ENCODE measurements at places on chromosomes 2 and 18. TPM values are rescaled to one million over a fixed set of nuclear protein-coding genes. Genes with fewer than 3 reads are reported as not detected.
A peak's percentile ranks its signal among the peaks of the same experiment; 100 is the strongest.

Gene COL5A2
- 12.3 TPM for total RNA-seq

- no peak for DNase-seq
Observed at GRCh38 chr2:17328161-17328560, 190.1 kb downstream of the RAD51AP2 start.

- DNase-seq = no peak
Observed at GRCh38 chr2:64463781-64464180, 9.8 kb downstream of the LGALSL start.

- DNase-seq = no peak
Observed at GRCh38 chr2:113077921-113078320, 10.2 kb downstream of the IL1F10 start.

GRCh38 chr2:1170711-1171110 lies 220.1 kb downstream of the SNTG2 start:
- DNase-seq = no peak

GRCh38 chr2:63740943-63741342 lies 100.8 kb upstream of the UGP2 start:
- DNase-seq = no peak

GRCh38 chr2:41737888-41738287 lies 309.9 kb upstream of the PKDCC start:
- no peak for DNase-seq

DNA sequence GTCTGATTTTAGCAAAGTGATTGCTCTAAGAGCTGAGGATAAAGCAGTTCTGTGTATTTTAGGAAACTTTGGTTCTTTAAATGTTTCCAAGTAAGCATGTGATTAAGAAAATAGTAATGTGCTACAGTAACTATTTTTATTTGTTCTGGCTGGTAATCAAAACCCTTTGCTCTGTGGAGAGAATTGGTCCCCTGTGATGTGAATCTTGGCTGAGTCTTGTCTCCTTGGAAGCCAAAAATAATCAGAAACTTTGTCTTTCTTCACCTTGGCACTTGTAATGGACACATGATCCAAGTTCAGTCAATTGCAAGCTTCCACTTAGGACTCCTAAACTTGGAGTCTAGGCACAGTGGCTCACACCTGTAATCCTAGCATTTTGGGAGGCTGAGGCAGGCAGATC lies 422.7 kb upstream of the CDH20 start:
- no peak for DNase-seq

DNA sequence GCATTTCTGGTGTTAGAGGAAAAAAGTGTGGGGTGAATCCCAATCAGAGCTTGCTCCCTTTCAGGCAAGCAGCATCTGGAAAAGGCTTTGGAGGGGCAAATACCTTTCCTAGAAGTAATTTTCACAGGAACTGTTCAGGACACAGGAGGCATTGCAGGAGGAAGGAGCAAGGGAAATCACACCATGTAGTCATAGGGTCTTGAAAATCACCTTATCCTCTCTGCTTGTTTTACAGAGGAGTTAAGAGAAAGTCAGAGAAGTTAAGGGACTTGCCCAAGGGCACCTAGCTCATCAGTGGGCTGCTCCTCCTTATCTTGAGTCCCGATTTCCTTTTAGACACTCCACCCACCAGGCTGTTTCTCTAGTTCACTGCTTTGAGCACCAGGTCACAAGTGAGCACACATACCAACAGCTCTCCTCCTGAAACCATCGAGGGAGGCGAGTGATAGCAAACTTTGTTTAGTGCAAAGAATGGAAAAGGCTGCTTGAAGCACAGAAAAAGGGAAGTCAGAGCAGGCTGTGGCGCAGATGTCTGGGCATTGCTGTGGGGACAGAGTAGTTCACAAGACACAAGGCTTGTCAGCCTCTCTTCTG lies 89.2 kb upstream of the CXCR4 start:
- no peak for DNase-seq

DNA sequence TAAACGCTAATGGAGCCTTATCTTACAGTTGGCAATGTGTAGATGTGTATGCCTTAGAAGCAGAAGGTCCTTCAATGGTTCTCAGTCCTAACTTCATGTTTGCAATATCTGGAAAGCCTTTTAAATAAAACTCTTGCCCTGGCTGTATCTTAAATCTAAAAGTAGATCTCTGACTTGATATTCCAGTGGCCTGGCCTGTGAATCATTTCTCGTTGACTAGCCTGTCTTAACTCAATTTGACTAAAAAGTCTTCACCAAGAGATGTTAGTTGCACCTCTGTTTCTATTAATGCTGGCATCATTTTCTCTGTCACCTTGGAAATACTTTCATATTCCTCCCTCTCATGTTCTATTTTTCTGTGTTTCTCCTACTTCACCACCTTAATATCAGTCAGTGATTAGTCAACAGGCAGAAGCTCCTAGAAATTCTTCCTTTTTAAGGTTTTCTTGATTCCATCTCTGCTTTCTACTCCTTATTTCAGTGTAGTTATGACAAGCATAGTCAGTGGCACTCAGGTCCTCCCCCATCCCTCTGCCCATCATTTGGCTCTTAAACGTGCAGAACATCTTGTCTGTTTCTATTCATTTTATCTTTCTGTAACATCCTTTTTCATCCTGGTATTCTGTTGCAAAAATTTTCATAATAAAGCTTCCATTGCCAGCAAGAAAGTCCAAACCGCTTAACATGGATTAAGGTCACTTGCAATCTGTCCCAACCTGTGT lies 4.3 kb downstream of the ITGAV start:
- no peak for DNase-seq

DNA sequence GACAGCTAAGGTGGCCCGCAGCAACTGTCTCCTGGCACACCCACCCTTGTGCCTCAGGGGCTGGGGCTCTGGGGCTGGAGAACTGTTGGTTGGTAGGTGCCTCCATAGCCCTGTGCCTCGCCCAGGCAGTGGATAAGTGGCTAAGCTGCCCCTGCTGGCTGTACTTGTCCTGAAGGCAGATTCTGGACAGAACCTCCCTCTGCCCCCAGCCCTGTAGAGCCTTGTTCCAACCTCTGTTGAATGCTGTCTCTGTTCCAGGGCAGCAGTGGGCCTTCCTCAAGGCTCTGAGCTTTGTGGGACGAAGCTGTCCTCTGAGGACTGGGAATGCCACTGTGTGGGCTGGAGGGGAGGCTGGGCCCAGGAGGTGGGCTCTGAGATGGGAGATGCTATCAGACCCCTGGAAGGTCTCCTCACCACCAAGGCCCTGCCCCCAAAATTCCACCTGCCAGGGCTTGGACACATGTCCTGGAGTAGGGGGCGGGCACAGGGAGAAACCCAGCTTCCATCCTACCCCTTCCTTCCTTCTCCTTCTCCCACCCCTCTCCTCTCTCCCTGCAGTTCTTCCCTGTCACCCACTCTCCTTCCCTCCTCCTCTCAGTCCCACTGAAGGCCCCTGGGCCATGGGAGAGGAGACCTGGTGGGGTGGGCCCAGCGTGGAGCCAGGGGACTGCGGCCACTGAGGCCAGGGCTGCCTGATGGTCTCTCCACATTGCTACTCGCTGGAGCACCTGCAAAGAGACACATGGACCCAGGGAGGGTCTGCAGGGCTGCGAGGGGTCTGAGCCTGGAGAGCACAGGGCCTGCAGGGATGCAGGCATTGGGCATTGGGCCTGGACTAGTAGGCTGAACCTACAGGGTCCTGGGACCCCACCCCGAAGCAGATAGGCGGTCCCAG lies 1.7 kb upstream of the PDCD1 start:
- DNase-seq = no peak

DNA sequence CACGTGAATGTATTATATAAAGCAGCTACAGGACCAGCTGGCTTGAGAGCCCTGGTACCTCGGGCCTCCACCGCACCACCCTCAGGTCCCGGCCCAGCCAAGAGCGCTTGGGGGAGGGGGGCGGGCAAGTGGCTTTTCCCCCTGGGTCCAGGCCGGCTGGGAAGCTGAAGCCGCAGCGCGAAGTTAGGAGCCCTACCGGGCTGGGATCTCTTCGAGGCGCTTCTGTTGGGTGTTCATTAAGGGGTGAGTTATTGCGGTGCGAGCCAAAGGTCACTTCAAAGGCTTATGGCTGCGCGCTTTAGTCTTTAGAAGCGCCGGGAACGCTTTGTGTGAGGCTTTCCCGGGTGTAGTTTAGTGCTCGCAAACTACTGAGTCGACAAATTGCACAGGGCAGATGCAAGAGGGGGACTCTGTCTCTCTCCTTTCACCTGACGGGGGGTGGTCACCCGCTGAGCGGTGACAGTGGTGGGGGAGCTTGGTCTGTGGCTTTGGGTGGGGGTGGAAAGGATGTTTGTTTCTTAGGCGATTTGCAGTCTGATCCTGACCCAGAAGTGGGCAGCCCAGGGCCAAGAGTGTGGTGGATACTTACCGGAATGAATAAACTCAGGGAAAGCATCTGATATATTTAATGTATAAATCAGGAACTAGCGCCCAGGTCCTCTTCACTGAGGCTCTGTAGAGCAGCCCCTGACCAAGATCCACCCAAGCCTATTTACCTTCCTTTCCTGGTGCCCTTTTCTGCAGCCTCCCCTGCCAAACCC lies 6.0 kb downstream of the HOXD3 start:
- DNase-seq = peak; percentile 71

Gene FN1
- total RNA-seq = 289 TPM

GRCh38 chr2:234278556-234279255 lies 218.2 kb downstream of the ARL4C start:
- DNase-seq = no peak

Gene ANKRD53
- 1.3 TPM for total RNA-seq

Gene ITPRID2
- total RNA-seq = 191 TPM

DNA sequence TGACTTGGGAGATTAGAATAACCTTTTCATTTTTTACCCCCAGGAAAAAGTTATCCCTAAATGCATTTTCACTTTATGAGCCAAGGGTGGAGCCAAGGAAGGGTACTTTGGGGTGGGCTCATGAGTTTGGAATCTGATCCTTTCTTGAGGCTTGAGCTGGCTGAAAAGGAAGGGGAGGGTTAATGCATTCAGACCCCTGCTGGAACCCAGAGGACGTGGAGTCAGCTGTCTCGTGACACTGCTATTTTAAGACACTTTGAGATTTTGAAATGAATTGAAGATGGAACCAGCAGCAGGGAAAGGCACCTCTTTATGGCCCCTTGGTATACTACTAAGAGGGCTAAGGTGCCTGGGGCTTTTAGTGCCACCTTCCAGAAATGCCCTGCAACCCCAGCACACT lies 90.4 kb downstream of the MARCHF4 start:
- no peak for DNase-seq

GRCh38 chr18:57051021-57051656 lies 95.7 kb upstream of the BOD1L2 start:
- no peak for DNase-seq

DNA sequence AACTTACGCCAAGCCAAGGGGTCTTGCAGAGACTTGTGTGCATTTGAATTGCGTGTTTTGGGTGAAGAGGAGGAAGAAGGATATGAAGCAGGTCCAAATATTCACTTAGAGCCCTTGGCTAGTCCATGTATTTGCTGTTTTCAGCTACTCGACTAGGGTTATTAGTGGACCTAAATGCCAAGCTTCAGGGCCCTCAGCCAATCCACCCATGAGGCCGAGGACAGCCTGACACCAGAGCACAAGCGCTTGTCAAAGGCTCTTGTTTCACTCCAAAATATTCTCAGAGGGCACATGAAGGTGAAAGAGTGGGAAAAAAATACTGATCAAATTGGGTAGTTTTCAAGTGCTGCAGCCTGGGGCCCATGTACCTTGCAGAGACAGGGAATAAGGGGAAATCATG lies 174.8 kb upstream of the ACAA2 start:
- no peak for DNase-seq

Gene LYPD6B
- total RNA-seq = 9.4 TPM

Gene CLHC1
- total RNA-seq = 14.0 TPM

- DNase-seq = no peak
Observed at GRCh38 chr2:164046040-164046439, 310.2 kb upstream of the FIGN start.
